ENCODE measurements at places on chromosomes 5 and 9. TPM values are rescaled to one million over a fixed set of nuclear protein-coding genes. Genes with fewer than 3 reads are reported as not detected.

Gene SLC2A6
- 4.0 TPM for total RNA-seq

Gene C1QTNF2
- total RNA-seq = 4.6 TPM

Gene UBLCP1
- 12.1 TPM for total RNA-seq

Gene SNCB
- 0.12 TPM for total RNA-seq

Gene ADGRD2
- not detected for total RNA-seq

Gene SLC25A48
- 6.2 TPM for total RNA-seq

Gene IRX1
- total RNA-seq = 50.3 TPM

Gene GPX3
- 415 TPM for total RNA-seq

All from metanephros (tissue), 2 donors.